ENCODE measurements at places on chromosomes 3 and 15.

GRCh38 chr15:68629519-68630210, 50.9 kb downstream of the CORO2B start:
- H3K4me3 ChIP-seq = no peak overlapping the region
- DNase-seq = no peak
- H3K4me1 ChIP-seq = peaks cover 42% of the 10 kb centered on the region
- H3K27ac ChIP-seq = peak overlapping the region; percentile 22

GRCh38 chr3:41190509-41191284, 8.6 kb upstream of the CTNNB1 start:
- peaks cover 7% of the 10 kb centered on the region for H3K4me1 ChIP-seq
- no peak for DNase-seq
- H3K36me3 ChIP-seq = no peaks in the 10 kb centered on the region

DNA sequence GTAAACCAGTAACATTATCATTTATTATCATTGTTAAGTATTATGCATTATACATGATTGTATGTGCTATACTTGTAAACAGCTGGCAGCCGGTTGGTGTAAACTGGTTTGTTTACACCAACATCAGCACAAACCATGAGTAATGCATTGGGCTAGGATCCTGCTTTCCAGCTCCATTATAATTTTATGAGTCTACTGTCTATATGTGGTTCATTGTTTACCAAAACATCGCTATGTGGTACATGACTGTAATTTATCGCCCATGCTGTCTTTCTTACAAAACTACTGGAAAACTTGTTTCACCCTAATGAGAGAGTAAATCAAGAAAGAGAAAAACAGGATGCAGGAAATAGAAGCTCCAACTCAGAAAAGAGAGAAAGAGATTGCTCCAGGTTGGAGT, 224.8 kb upstream of the CBLB start:
- no peak overlapping the region for H3K4me3 ChIP-seq
- H3K36me3 ChIP-seq = peaks cover 14% of the 10 kb centered on the region
- H3K27me3 ChIP-seq = no peaks in the 10 kb centered on the region
- no peaks in the 10 kb centered on the region for H3K4me1 ChIP-seq
- DNase-seq = no peak

DNA sequence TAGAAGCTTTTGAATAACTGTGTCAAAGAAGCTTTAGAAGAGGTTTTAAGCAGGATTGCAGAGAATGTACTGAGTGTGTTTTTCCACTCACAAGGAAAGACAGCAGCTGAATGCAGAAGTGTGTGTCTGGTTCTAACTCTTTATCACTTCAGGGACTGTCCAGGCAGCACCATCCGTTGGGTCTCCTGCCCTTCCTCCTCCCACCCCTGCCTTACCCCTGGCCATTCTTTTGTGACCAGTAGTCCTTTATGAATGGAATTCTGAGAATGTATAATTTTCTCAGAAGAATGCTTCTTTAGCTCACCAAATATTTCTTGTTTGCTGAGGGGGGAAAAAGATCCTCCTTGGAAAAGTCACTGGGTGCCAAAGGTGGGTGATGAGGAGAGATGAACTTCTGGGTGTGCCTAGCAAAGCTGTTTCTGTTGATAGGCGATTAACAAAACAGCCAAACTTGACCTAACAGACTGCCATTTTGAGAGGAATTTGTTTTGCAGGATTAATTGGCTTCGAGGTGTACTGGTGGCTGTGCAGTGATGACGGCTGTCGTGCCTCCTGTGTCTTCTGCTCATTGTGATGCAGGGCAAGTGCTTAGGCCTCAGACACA, 70.9 kb downstream of the IGF1R start:
- H3K4me1 ChIP-seq = peaks cover 73% of the 10 kb centered on the region
- H3K4me3 ChIP-seq = peak overlapping the region; percentile 66
- peak overlapping the region; percentile 77 for H3K27ac ChIP-seq
- peaks cover 13% of the 10 kb centered on the region for H3K27me3 ChIP-seq

DNA sequence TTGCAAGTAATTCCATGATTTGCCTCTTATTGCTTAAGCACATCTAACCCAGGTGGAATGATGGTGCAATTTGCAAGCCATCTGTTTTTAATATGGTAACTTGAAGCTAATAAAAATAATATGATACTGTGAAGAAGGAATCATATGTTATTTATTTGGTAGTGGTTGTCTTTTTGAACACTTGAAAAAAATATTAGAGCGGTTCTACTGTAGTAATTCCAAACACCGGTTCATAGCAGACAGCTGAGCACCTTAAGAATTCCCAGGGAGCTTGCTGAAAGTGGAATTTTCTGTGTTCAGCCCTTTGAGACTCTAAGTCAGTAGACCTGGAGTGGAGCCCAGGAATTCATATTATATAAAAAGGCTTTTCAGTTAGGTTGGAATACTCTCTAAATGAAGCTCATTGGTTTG, 687.4 kb downstream of the EDEM1 start:
- no peak overlapping the region for H3K4me3 ChIP-seq
- no peaks in the 10 kb centered on the region for H3K27me3 ChIP-seq
- peaks cover 4% of the 10 kb centered on the region for H3K36me3 ChIP-seq
- H3K27ac ChIP-seq = no peak overlapping the region
- H3K4me1 ChIP-seq = no peaks in the 10 kb centered on the region
